ENCODE measurements at places on chromosomes 6 and 20. TPM values are rescaled to one million over a fixed set of nuclear protein-coding genes. Genes with fewer than 3 reads are reported as not detected.

Gene EEF1E1
- 44.2 TPM for total RNA-seq

Gene OR2B6
- total RNA-seq = not detected

Gene HMGCLL1
- not detected for total RNA-seq

Gene STAU1
- total RNA-seq = 42.5 TPM

Gene SEC23B
- 63.9 TPM for total RNA-seq

Gene NMBR
- total RNA-seq = not detected

Gene PET117
- total RNA-seq = 12.9 TPM

Gene PRICKLE4
- 0.40 TPM for total RNA-seq

Gene SLC22A2
- not detected for total RNA-seq

DNA sequence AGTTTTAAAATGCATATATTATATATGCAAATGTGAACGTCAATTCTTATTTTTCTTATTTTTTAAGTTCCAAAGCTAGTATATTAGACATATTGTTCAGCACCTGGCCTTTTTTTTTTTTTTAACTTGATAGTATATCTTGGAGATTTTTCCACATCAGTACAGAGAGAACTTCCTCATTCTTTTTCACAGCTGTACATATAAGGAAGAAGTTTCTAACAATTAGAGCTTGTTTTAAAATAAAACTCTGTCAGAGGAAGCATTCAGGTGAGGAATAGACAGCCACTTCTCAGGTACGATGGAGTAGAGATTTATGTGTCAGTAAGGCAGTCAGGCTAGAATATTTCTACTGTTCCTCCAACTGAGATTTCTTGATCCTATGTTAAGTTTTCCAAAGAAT, 233.1 kb upstream of the SUPT3H start:
- no peak overlapping the region for H3K27ac ChIP-seq
- no peak overlapping the region for H3K4me3 ChIP-seq
- DNase-seq = no peak
- no peaks in the 10 kb centered on the region for H3K27me3 ChIP-seq
- H3K36me3 ChIP-seq = peaks cover 3% of the 10 kb centered on the region

GRCh38 chr6:148288541-148288940, 54.1 kb upstream of the SASH1 start:
- no peaks in the 10 kb centered on the region for H3K36me3 ChIP-seq
- H3K4me1 ChIP-seq = no peaks in the 10 kb centered on the region
- no peak overlapping the region for H3K27ac ChIP-seq

GRCh38 chr20:12659942-12660341, 348.8 kb upstream of the SPTLC3 start:
- no peak overlapping the region for H3K27ac ChIP-seq
- H3K4me3 ChIP-seq = no peak overlapping the region
- no peak for DNase-seq
- no peaks in the 10 kb centered on the region for H3K4me1 ChIP-seq
- no peaks in the 10 kb centered on the region for H3K27me3 ChIP-seq
- no peaks in the 10 kb centered on the region for H3K36me3 ChIP-seq

DNA sequence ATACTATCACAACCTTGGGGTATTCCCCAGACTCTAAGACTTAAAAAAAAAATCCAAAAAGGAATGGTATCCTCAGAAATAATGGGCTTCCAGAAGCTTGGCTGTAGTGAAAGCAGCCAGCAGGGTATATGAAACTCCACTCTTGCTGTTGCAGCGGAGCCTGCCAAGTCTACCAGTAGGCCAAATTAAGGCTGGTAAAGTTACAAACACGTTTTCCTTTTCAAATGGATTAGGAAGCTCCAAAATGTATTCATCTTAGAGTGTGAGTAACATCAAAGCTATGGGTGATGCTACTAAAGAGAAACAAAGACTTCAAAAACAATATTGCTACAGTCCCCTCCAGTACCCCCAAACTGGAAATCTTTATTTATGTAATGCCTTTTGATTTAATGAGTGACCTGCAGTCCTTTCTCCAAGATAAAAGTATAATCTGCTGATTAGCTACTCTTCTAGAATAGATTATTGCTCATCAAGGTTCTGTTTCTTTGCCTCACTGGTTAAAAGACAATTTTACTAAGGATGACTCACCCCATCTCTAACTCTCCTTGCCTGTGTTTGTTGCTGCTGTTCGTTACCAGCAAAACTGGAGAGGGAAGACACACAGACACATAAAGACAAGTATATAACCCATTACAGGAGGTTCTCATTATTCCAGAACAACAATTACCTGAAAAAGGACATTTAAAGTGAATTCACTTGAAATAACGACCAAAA, 84.9 kb downstream of the BTBD9 start:
- no peak overlapping the region for H3K4me3 ChIP-seq
- no peaks in the 10 kb centered on the region for H3K36me3 ChIP-seq
- no peaks in the 10 kb centered on the region for H3K27me3 ChIP-seq
- H3K4me1 ChIP-seq = no peaks in the 10 kb centered on the region

DNA sequence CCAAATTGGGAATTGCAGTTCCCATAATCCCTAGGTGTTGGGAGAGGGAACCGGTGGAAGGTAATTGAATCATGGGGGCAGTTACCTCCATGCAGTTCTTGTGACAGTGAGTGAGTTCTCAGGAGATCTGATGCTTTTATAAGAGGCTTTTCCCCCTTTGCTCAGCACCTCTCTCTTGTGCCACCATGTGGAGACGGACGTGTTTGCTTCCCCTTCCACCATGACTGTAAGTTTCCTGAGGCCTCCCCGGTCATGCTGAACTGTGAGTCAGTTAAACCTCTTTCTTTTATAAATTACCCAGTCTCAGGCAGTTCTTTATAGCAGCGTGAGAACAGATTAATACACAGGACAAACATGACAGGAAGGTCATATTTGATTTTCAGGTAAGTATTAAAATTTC, 25.3 kb upstream of the HECA start:
- no peak overlapping the region for H3K27ac ChIP-seq
- peak; percentile 51 for DNase-seq
- no peak overlapping the region for H3K4me3 ChIP-seq

- H3K4me1 ChIP-seq = peaks cover 8% of the 10 kb centered on the region
- H3K36me3 ChIP-seq = no peaks in the 10 kb centered on the region
- H3K4me3 ChIP-seq = no peak overlapping the region
- no peak overlapping the region for H3K27ac ChIP-seq
- peaks cover 31% of the 10 kb centered on the region for H3K27me3 ChIP-seq
These were observed 28.9 kb upstream of the BHLHE23 start for GRCh38 chr20:63035603-63036185.

- no peaks in the 10 kb centered on the region for H3K4me1 ChIP-seq
- H3K36me3 ChIP-seq = no peaks in the 10 kb centered on the region
- no peak overlapping the region for H3K27ac ChIP-seq
- no peak for DNase-seq
- H3K4me3 ChIP-seq = no peak overlapping the region
- no peaks in the 10 kb centered on the region for H3K27me3 ChIP-seq
These were observed 72.0 kb downstream of the DACT2 start for GRCh38 chr6:168247443-168248147.

GRCh38 chr6:83192456-83192855, 609 bp downstream of the PGM3 start:
- H3K27ac ChIP-seq = peak overlapping the region; percentile 88
- peaks cover 9% of the 10 kb centered on the region for H3K36me3 ChIP-seq
- DNase-seq = no peak
- peak overlapping the region; percentile 90 for H3K4me3 ChIP-seq
- H3K27me3 ChIP-seq = peaks cover 6% of the 10 kb centered on the region

DNA sequence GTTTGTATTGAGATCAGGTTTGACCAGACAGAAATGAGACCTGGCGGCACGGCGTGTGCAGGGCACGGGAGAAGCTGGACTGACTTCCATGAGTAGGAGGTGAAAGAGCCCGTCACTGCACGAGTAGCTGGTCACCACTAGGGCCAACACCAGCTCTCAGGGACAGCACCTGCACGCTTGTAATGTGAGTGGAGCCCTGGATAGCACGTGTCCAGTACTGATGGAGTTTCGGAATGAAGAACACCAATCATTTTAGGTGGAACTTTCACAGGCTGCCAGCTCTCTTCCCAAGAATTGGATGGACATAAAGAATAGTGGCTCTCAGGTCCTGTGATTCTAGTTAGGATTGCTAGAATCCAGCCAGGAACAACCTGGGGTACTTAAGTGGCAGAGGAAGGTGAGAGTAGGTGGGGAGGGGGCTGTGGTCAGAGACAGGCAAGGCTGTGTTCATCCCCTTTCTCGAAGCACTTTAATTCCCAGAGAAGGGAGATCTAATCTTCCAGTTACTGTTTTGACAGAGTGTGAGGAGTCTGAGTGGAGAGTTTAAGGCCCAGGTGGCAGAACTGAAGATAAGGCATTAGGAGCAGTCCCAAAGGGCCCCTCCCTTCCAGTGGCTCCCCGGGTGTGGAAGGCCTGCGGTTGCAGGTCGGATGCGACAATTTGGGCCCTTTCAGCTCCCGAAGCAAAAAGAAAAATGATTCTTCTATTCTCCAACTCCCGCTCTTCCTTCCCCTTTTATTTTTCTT, 314.8 kb downstream of the QKI start:
- peaks cover 2% of the 10 kb centered on the region for H3K27me3 ChIP-seq
- no peak for DNase-seq
- no peaks in the 10 kb centered on the region for H3K36me3 ChIP-seq
- H3K27ac ChIP-seq = no peak overlapping the region

GRCh38 chr6:137389150-137389704, 105.0 kb downstream of the OLIG3 start:
- peaks cover 10% of the 10 kb centered on the region for H3K36me3 ChIP-seq
- peak overlapping the region; percentile 82 for H3K27ac ChIP-seq
- peaks cover 26% of the 10 kb centered on the region for H3K4me1 ChIP-seq

DNA sequence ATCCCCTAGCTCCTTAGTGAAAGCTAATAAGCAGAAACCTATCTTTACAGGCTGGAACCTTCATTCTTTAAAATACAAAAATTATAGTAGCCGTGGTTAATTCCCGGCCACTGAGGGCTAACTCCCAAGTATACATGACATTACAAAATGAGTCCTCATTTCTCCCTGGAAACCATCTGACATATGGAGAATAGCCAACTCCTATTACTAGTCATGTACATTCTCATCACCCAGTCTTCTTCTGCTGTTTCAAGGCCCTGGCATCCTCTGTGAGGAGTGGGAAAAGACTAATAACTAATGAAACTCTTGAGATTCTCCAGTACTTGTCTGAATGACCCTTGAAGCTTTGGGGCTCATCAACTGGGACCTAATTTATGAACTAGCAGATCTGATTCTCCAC, 30.2 kb downstream of the CSNK2A1 start:
- H3K4me3 ChIP-seq = no peak overlapping the region
- no peaks in the 10 kb centered on the region for H3K27me3 ChIP-seq
- H3K4me1 ChIP-seq = peaks cover 22% of the 10 kb centered on the region

GRCh38 chr6:106272287-106272686, 53.3 kb downstream of the ATG5 start:
- no peak overlapping the region for H3K27ac ChIP-seq
- H3K4me1 ChIP-seq = peaks cover 7% of the 10 kb centered on the region
- DNase-seq = no peak
- H3K36me3 ChIP-seq = peaks cover 30% of the 10 kb centered on the region
- no peaks in the 10 kb centered on the region for H3K27me3 ChIP-seq

DNA sequence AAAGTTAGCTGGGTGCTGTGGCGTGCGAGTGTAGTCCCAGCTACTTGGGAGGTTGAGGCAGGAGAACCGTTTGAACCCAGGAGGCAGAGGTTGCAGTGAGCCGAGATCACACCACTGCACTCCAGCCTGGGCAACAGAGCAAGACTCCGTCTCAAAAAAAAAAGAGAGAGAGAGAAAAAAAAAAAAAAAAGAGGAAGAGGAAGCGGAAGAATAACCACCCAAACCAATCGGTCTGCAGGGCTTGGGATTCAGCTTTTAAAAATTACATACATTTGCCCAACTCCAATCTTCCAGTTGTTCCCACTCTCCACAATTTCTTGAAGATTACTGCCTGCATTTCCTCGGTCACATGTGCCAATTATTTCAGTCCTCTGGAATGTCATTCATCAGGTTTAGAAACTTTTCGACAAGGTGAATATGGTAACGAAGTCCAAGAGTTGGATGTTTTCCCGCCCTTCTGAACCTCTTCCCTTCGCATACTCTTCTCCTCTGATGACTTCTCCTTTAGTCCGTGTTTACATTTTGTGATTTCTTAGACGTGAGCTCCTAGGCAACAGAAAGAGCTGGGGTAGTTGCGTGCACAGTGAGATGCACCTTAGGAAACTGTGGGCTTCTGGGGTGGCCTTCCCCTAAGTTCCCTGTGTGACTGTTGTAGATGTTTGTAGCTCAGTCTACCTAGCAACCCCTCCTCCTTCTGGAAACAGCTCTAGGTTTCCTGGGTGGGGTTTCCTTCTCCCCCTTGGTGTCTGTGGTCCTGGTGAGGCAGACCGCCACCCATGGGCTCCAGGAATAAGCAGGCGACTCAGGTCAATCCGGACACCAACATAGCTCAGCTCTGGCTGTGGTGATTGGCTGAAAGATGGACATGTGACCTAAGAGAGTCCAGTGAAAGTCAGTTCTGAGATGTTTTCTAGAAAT, 63.0 kb upstream of the NCOA3 start:
- peaks cover 7% of the 10 kb centered on the region for H3K4me1 ChIP-seq
- no peaks in the 10 kb centered on the region for H3K36me3 ChIP-seq
- no peak for DNase-seq
- H3K27me3 ChIP-seq = no peaks in the 10 kb centered on the region

DNA sequence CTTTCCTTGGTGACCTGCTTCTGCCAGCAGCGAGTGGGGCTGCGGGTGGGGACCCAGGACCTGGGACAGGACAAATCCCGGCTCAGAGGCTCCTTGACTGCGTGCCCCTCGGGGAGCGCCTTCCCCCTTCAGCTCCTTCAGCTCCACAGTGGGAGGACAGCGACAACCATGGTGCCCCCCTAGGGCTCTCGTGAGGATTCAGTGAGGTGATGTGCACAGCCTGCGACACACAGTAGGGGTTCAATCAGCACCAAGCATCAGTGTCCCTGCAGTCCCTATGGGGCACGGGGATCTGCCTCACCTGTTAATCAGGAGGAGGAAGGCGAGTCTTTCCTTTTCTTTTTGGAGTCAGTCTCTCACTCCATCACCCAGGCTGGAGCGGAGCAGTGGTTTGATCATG, 209.2 kb downstream of the PREX1 start:
- H3K4me3 ChIP-seq = no peak overlapping the region
- peaks cover 11% of the 10 kb centered on the region for H3K36me3 ChIP-seq
- H3K27me3 ChIP-seq = no peaks in the 10 kb centered on the region
- H3K27ac ChIP-seq = no peak overlapping the region
- DNase-seq = no peak

DNA sequence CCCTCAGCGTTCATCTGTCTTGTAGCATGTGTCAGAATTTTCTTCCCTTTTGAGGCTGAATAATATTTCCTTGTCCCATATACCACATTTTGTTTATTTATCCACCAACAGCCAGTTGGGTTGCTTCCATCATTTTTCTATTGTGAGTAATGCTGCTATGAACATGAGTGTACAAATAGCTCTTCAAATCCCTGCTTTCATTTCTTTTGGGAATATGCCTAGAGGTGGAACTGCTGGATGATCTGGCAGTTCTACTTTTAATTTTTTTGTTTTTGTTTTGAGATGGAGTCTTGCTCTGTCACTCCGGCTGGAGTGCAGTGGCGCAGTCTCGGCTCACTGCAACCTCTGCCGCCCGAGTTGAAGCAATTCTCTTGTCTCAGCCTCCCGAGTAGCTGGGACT, 64.7 kb downstream of the SASH1 start:
- H3K27me3 ChIP-seq = peaks cover 6% of the 10 kb centered on the region
- no peak overlapping the region for H3K27ac ChIP-seq
- no peaks in the 10 kb centered on the region for H3K36me3 ChIP-seq
- H3K4me1 ChIP-seq = no peaks in the 10 kb centered on the region
- no peak overlapping the region for H3K4me3 ChIP-seq

- H3K36me3 ChIP-seq = peaks cover 52% of the 10 kb centered on the region
- DNase-seq = no peak
- H3K4me3 ChIP-seq = no peak overlapping the region
- H3K4me1 ChIP-seq = peaks cover 19% of the 10 kb centered on the region
These were observed 14.7 kb downstream of the TRPC4AP start for GRCh38 chr20:35077872-35078271.
